ENCODE measurements at places on chromosomes 6 and 20.
A peak's percentile ranks its signal among the peaks of the same experiment; 100 is the strongest.

DNA sequence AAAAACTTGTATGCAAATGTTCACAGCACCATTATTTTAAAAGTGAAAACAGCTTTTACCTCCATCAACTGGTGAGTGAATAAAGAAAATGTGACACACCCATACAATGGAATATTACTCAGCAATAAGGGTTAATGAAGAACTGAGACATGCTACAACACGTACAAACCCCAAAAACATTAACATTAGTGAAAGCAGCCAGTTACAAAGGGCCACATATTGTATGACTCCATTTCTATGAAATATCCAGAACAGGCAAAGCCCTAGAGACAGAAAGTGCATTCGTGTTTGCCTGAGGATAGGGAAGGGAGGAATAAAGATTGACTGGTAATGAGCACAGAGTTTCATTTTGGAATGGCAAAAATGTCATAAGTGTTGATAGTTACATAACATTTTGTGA lies 21.5 kb downstream of the EPM2A start:
- no peak for DNase-seq

DNA sequence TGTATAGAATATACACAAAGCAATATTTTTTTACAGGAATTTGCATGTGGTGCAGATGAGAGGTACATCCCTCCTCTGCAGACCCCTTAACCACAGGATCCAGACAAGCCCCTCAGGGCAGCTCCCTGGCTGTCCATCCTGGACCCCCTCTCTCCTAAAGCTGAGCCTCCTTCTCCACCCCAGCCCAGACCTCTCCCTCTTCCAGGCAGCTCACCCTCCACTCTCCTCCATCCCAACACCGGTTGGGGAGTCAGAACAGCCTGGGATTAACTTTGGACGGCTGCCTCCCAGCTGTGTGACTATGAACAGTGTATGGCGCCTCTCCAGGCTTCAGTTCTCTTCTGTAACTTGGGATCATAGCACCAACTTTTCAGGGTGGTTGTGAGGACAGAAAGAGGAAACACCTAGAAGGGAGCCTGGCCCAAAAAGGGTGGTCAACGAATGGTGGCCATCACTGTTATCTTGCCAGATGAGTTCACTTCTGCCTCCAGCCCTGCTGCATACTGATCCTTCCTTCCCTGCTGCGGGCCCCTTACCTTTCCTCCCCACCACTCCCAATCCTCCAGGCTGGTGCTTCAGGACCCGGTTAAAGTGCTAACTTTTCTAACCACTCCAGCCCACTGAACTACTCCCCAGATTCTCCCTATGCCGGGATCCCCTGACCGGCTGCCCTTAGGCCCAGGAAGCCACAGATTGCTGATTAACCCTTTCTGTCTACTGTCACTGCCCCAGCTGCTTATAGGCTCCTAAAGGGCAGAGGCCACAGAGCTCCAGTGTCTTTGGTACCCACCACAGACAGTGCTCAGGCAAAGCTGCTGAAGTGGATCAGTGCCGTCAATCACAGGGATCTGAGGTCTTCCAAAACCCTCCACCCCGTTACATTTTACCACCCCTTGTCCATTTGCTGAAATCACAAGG lies 55.9 kb downstream of the GPR6 start:
- no peak for DNase-seq

DNA sequence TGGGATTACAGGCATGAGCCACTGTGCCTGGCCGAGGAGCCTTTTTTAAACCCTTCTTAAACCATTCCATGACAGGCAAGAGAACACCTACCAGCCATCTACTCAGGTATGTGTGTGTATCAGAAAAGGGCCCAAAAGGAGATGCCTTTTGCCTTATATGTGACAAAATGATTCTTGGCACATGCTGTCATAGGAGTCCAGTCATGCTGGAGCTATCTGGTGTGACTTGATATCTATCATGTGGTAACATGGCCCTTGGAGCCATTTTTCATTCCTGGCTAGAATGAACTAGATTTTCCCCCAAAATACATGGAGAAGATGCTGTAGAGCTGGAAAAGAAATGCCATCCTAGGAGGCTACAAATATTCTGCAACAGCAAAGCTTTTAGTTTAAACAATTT lies 129.1 kb downstream of the DST start:
- DNase-seq = no peak

DNA sequence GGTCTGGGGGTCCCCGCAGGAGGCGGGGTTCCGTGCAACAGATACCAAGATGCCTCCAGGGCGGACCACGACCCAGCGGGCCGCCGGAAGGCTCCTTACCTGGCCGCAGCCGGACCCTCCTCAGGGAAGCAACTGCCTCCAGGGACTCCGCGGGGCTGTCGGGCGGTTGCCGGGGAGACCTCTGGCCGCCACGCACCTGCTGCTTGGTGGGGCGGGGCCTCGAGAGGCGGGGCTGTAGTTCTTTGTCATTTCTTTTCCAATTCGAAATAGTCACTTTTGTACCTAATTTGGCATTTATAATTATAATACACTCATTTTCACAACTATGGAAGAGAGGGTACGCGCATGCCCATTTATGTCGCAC lies 647 bp downstream of the AK9 start:
- no peak for DNase-seq

DNA sequence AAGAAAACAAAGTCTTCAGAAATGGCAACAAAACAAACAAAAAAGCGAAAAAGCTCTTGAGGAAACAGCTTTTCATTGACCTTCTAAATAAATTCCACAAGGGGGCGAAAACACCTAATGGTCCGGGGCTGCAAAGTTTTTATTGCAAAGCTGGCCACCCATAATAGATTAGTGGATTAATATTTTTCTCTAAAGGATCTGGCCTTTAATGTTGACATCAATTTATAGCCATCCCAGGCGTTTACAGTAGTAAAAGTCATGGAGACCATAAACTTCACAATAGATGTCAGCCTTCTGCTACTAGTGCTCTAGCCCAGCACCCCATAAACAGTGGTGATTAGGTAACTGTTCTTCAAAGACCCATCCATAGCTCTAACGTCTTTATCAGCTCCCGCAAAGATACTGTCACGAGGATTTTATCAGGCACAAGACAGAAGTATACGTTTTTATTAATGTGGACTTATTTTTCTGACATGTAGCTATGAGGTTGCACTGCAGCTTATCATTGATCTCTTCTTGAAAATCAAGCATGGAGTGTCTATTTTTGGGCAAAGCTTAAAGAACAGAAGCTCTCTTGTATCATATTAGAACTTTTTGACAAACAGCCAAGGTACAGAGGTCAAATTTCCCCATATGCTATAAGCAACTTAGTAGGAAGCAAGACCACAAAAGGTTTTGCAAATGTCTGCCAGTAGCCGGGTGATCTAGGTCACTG lies 4.7 kb downstream of the CITED2 start:
- DNase-seq = no peak

DNA sequence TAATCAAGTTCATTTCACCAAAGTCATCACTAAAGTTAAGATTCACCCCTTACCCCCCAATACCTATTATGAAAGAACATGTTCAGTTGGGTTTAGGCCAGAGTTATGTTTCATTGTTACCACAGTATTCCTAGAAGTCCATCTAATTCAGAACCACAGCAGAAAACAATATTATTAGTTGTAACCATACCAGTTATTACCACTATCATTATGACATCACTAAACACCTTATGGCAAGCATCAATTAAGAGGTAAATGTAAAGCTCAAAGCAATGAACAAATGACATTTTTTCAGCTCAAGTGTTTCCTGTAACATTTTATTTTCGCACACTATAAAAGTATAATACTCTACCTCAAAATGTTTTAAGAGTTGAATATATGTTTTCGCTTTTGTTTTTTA lies 4.4 kb downstream of the CEP85L start:
- no peak for DNase-seq

GRCh38 chr20:25207149-25207959 lies 11.8 kb downstream of the ENTPD6 start:
- no peak for DNase-seq

DNA sequence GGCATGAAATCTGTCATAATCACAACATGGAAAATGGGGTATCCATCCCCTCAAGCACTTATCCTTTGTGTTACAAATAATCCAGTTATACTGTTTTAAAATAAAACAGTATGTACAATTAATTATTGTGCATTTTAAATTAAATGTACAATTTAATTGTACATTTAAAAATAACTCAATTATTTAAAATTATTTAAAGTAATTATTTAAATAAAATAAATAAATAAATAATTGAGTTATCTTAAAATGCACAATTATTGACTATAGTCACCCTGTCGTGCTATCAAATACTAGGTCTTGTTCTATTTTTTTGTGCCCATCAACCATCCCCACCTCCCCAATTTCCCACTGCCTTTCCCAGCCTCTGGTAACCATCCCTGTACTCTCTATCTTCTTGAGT lies 66.9 kb upstream of the KCNG1 start:
- no peak for DNase-seq

GRCh38 chr6:166354143-166354542 lies 11.8 kb upstream of the SFT2D1 start:
- DNase-seq = no peak

DNA sequence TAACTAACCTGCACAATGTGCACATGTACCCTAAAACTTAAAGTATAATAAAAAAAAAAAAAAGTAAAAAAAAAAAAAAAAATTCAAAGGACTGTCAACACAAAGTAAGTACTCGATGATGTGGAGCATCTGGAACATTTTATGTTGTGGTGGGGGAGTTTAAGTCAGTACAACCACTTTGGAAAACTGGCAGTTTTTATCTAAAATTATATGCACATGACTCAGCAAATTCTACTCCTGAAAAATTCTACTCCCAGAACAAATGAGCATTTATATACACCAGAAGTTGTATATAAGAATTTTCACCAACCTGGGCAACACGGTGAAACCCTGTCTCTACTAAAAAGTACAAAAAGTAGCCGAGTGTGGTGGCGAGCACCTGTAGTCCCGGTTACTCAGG lies 36.9 kb upstream of the CCDC28A start:
- DNase-seq = no peak

GRCh38 chr20:63568170-63568981 lies 5.7 kb downstream of the HELZ2 start:
- DNase-seq = no peak

GRCh38 chr20:16451001-16451400 lies 122.2 kb downstream of the KIF16B start:
- DNase-seq = peak; percentile 27

DNA sequence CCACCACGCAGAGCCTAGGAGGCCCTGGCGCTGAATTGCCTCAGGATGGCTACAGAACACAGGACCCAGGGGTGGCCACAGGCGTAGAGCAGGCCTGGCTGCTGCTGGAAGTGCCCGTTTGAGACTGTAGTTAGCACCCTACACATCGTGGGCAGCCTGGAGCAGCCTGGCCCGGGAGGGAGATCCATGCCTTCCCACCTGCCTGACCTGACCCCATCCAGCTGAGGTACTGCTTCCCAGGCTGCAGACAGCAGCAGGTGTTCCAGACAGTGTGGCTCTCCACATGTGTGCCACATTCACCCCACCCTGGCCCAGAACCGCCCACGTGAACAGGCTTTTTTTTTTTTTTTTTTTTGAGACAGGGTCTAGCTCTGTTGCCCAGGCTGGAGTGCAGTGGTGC lies 20.9 kb upstream of the MAP1LC3A start:
- DNase-seq = no peak

GRCh38 chr6:154473324-154473723 lies 37.2 kb downstream of the CNKSR3 start:
- no peak for DNase-seq

GRCh38 chr6:5107341-5107740 lies 22.2 kb downstream of the PPP1R3G start:
- no peak for DNase-seq

- no peak for DNase-seq
These were observed 610 bp downstream of the ZNF217 start for GRCh38 chr20:53592992-53593465.

DNA sequence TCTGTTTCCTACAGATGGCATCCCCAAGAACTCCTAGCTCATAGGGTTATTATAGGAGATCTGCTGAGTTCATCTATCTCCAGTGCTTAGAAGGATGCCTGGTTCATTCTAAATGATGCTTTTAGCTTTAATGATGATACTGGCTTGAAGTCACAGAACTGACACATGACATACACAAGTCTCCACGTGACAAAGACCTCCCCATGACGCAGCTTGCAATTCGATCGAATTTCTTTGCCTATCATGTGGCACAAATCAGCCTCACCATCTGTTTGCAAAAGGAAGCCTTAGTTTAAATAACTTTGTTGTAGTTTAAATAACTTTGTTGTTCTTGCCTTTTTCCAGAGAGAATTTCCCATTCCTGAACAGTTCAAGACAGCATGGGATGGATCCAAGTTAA lies 44.1 kb upstream of the FAM8A1 start:
- no peak for DNase-seq

DNA sequence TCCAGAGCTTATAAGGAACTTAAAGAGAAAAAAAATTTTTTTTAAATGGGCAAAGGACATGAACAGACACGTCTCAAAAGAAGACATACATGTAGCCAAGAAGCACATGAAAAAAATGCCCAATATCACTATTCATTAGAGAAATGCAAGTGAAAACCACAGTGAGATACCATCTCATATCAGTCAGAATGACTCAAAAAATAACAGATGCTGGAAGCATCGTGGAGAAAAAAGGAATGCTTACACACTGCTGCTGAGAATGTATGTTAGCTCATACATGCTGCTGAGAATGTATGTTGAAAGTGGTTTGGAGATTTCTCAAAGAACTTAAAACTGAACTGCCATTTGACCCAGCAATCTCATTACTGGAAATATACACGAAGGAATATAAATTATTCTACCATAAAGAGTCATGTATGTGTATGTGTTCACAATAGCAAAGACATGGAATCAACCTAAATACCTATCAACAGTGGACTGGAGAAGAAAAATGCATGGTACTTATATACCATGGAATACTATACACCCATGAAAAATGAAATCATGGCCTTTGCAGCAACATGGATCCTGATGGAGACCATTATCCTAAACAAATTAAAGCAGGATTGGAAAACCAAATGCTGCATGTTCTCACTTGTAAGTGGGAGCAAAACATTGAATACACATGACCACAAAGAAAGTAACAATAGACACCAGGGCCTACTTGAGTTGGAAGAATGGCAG lies 5.2 kb downstream of the OR11A1 start:
- no peak for DNase-seq

DNA sequence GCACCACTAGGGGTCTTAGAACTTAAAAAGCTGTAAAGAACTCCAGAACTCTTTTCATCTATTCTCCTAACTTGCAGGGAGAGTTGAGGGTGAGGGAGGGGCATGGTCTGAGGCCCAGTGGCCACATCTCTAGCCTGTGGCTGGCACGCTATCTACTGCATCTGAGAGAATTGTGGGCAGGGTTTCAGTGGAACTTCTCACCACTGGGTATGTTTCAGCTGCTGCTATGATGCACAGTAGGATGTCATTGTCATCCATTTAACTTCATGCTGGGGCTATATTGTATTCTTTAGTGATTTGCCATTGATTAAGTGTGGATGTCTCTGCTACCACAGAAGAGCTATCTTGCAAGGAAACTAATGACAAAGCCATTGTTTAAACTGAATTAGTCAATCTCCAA lies 4.5 kb downstream of the TMEM14A start:
- no peak for DNase-seq

- no peak for DNase-seq
These were observed 104.4 kb upstream of the ESR1 start for GRCh38 chr6:151702851-151703658.
